ENCODE measurements at places on chromosomes 7 and 10.

DNA sequence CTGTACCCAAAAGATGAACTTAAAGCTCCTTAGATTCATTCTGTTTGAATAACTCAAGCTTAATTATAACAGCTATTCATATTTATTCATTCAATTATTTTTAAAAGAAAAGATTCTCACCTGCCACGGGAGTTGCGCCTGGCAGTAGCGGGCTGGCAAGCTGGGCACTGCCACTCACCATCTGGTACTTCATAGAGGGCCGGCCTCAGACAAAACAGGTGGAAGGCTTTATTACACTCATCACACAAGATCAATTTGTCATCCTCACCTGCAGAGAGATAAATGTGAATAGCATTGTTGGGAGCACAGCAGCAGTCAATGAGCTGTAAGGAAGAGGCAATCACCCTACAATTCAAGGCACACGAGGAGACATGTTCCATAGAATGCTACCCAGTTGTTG is 15.8 kb downstream of the FZD9 start:
- DNase-seq, result peak; percentile 85

- no peak for DNase-seq
These were observed 896.9 kb upstream of the PHF14 start for GRCh38 chr7:10076660-10077300.

GRCh38 chr10:10096296-10096695 is 921.4 kb upstream of the CELF2 start:
- DNase-seq, result no peak

DNA sequence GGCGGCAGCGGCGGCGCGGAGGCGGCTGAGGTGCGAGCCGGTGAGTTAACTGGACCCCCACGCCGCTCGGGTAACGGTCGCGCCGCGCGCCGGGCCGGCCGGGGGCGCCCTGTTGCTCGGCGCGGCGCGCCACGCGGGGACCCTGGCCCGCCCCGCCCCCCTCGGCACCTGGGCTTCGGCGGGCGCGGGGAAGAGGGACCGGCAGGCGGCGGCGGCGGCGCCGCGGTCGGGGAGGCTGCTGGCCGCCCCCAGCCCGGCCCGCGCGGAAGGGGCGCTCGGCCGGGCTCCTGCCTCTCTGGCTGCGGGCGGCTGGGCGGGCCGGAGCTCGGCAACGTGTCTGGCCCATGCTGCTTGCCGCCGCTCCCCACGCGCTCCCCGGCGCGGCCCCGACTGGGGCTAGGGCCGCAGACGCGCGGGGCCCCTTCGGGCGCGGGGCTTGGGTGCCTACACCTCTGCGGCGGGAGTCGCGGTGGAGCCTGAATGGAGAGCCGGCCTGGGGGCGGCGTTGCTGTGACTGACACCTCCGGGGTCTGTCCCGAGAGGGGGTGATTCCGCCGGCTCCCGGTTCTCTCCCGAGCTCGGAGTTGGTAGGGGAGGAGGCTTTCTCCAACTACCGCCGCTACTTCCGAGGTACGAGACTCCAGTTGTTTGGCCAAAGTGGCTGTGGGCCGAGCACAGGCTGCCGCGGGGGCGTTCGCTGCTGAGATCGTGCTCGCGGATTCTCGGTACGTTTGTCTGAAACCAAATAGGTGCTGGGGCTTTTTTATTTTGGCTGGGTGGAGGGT is 494 bp downstream of the PALS2 start:
- DNase-seq, result peak; percentile 60

DNA sequence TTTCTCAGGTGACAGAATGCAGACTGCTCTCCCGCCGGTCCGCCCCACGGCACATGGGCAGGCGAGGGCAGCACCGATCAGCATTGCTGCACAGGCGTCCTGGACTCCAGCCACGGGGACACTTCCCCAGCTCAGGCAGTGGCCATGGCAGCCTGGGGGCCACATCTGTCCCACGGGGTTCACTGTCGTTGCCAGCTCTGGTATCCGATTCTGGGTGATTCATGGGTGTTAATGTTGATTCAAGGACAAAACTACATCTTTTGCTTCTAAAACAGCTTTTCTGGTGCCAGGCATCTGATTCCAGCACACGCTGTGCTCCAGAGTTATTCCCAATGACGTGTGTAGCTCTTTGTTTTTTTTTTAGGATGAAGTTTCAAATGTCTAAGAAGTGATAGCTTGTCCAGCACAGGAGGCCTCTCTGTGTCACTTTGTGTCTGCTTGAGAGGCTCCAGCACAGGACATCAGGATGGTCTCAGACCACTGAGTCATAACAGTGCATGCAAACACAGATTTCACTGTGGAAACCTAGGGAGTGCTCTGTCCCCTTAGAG is 218.0 kb downstream of the WDR37 start:
- DNase-seq, result no peak

- no peak for DNase-seq
These were observed 35.1 kb downstream of the SDK1 start for GRCh38 chr7:3336042-3336665.

DNA sequence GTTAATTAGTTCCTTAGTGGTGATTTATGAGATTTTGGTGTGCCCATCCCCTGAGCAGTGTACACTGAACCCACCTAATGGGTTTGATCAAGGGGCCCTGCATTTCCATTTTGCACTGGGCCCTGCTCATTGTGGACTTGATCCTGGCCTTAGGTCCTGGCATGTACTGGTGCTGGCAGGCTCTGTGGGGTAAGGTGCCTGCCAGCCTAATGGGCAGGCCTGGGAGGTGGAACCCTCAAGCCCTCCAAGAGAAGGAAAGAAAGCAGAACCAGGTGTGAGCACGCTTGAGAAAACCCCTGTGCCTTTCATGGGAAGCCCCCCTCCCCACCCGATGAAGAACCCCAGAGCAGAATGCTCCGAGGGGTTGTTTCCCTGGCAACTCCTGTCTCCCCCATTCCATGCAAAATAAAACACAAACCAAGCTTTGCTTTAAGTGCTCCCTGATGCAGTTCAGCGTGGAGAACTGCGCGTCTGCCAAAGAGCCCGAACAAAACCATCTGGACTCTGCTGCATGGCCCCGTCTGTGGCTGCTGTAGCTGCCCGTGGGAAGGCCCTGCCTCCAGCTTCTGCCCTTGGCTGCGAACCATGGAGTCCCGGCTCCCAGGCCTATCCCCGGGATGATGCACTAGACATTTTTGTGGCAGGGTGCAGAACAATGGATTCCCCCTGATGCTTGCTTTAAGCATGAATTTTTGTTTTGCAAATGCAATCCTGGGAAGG is 123.3 kb downstream of the PRPF18 start:
- no peak for DNase-seq

DNA sequence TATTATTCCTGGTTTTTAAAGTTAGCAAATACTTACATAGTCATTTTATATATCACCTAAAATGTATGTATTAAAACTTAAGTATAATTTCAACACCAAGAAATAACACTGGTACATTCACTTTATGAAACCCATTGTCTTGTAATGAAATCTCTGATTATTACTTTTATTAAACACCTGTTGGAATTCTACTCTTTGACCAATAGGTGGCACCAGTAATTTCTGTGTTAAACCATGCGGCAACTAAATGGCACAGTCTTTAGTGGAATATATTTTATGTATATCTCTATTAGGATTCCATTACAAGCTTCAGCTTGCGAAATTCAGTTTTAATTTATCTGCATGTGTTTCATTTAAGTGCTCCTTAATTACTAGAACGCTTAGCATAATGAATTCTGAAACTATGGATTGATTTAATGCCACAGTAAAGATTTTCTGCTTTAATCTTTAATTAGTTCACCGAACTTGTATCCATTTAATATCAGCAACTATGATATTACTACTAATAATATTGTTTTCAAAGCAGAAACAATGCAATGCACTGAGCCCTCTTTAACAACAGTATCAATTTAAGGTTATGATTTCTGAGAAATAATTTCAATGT is 181.3 kb downstream of the MAGI2 start:
- peak; percentile 67 for DNase-seq

- DNase-seq, result peak; percentile 26
These were observed 7.3 kb upstream of the KLHDC10 start for GRCh38 chr7:130063036-130063435.

DNA sequence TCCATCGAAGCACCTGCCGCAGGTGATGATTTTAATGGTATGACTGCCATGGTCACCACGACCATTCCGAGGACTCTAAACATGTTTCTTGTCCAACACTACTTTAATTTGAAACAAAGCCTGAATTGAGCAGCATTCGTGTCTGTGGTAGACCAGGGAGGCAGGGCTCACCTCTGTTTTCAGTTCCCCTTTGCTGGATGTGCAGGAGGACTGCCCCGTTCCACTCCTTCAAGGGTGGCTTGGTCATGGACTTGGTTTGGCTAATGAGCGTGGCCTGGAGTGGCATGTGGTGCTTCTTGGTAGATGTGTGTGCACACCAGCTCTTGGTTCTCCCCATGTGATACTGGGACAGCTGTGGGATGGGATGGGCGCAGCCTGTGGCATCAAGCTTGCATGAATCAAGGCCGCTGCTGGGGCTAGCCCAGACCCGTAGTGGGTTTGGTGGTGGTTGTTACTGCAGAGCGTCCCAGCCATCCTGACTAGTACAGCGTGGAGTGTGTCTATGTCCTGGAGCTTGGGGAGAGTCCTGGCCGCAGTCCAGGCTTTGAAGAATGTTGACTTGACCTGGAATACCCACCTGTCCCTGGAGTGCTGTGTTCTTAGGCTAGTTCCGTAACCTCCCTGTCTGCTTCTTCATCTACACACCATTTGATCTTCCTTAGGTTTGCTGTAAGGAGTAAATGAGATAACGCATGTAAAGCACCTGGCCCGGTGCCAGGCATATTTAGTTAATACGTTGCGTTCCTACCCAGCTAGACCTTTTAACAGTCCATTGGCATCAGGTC is 34.8 kb downstream of the MGMT start:
- no peak for DNase-seq

GRCh38 chr7:828793-829561 is 3.3 kb upstream of the SUN1 start:
- no peak for DNase-seq

- peak; percentile 66 for DNase-seq
These were observed 120.1 kb downstream of the ELAPOR2 start for GRCh38 chr7:86939197-86939814.

GRCh38 chr7:157558061-157558460 is 221.3 kb downstream of the DNAJB6 start:
- no peak for DNase-seq

GRCh38 chr10:113294868-113295267 is 258.0 kb upstream of the HABP2 start:
- DNase-seq, result no peak

GRCh38 chr7:53350241-53350640 is 314.8 kb downstream of the POM121L12 start:
- DNase-seq, result peak; percentile 3

DNA sequence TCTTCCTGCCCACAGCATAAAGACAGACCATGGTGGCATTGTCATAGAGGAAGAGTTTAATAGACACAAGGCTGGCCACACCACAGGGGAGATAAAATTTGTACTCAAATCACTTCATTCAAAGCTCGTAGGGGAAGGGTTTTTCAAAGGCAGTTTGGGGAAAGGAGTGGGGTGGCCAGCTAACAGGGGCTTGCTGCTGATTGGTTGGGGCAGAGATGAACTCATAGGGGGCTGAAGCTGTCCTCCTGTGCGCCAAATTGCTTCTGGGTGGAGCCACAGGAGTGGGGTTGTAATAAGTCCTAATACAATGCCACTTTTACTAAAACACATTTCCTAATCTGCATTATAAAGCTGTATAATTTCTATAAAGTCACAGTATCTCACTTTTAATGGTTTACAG is 22.5 kb downstream of the PDZD8 start:
- DNase-seq, result no peak

DNA sequence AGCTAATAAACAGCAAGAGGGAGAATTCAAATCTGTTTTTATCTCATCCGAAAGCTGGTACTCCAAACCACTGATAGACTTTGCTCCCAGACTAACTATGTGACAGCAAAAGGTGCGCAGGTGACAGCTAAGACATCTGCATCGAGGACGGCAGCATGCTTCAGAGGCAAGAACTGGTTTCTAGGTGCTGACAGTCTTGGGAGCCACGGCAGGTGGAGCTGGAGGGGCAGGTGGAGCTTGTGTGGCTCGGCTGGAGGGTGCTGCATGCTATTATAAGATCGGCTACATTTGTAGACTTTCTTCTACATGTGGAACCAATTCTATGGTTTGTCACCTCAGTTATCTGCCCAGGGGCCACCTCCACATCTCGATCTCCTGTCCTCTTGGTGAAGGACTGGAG is 21.8 kb upstream of the MMP21 start:
- DNase-seq, result no peak

DNA sequence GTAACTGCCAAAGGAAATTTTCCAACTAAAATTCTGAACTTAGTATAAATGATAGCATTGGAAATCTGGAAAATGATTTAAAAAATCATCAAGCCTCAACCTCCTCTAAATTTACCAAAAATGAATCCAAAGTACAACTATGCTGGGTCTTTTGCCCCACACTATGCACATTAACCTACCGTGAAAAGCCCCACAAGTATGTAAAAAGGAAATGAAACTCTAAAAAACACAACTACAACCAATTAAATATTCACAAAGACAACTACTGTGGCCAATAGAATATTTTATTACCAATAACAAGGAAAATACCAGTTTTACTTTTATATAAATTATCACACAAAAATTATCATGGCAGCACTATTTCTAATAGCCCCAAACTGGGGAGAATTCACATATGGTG is 19.3 kb downstream of the EIF3A start:
- no peak for DNase-seq

DNA sequence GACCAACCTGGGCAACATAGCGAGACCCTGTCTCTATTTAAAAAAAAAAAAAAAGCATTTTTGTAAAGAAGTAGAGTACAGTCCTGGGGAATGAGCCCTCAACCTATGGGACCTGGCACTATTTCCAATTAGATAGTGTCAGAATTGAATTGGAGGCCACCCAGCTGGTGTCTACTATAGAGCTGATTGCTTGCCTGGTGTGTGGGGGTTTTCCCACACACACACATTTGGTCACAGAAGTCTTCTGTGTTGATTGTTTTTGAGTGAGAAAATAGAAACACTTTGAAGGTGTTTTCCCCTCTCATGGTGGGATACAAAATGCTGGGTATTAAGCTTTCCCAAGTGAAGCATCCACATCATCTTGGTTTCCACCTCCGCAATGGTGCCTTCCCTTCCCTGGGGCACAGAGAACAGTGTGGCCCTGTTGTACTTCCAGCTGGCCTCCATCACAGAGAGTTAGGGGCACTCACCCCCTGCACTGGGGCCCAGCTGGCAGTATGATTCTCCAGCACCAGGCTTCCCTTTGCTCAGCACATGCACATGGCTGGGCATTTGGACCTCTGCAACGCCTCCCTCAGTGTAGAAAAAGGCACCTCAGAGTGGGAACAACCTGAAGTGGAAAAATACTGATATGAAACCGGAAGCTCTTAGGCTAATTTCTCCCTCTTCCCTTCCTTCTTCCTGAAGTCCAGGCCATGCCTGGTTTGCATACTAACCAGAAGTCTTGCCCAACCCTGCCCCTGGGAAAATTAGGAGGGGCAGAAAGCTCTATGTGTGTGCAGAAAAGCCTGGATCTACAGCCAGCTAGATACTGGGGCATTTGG is 10.7 kb upstream of the NFKB2 start:
- DNase-seq, result no peak

GRCh38 chr7:1298931-1299885 is 66.5 kb downstream of the UNCX start:
- DNase-seq, result no peak
